ENCODE measurements at places on chromosomes 2 and 18.

GRCh38 chr2:102615620-102616436 lies 3.5 kb upstream of the SLC9A2 start:
- DNase-seq: no peak

GRCh38 chr2:112187805-112188596 lies 49.8 kb downstream of the FBLN7 start:
- DNase-seq: no peak

DNA sequence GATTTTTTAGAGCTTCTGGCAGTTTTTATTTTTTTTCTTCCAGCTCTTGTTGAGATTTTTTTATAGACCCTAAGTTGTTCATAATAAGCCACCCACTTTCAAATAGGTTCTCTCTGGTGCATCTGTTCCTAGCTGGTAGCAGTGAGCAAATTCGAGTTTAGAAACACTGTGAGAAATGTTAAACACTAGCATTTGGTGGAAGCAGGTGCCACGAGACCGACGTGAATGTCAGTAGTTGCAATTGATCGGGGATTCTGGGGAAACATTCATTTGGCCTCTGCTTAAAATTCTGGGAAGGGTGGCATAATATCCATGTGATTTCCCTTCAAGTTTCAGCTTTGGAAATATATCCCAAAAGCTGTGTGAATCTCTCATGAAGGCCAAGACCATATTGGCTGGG lies 435.0 kb downstream of the RNF144A start:
- DNase-seq: no peak

DNA sequence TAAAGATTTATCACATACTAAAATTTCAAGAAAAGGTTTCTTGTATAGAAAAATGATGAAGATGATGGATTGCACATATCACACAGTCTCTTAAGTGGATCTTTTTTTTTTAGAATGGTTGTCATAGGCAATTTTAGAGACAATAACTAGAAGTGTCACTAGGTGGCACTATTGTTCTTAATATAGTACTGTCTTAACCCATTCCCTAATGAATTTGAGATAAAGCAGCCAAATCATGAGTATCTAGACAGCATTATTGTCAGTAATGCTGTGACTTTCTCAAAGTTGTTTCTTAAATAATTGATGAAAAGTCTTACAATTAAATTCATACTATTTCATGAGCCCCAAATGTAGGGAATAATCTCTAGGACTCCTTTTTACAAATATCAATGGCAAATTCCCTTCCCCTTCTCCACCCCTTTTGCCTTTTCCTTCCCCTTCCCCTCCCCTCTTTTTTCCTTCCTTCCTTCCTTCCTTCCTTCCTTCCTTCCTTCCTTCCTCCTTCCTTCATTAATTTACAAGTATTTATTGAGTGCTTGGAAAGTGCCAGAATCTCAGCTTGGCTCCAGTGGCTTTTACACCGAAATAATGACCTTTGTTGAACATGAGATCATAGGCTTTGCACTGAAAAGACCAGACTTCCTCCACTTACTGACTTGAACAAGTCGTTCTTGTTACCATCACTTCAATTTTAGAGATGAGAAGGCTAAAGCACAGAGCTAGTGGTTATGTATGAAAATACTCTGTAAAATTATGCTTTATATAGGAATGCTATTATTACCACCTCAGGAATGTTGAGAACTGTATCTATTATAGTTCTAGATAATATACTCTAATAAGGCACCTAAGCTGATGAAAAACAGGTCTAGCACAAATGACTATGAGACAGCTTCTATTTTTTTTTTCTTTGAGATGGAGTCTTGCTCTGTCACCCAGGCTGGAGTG lies 19.8 kb downstream of the MYL12B start:
- peak; percentile 76 for DNase-seq

GRCh38 chr18:77323640-77324299 lies 74.1 kb downstream of the GALR1 start:
- DNase-seq: no peak

DNA sequence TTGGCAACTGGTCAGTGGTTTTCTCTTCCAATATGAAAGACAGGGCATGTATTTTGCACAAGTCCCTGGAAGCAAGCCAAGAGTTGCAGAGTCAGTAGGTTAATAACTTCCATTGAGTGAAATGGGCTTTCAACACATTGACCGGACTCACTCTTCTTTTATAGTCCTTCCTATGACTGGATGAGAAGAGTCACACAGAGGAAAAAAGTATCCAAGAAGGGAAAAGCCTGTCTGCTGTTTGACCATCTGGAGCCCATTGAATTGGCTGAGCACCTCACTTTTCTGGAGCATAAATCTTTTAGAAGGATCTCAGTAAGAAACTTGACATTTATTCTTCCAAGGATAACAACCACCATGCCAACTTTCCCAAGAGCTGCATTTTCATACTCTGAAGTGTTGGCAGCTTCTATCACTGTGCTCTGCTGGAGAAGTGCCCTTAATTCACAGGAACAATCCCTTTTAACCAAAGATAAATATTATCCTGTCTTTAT lies 45.4 kb downstream of the RASGRP3 start:
- peak; percentile 29 for DNase-seq

DNA sequence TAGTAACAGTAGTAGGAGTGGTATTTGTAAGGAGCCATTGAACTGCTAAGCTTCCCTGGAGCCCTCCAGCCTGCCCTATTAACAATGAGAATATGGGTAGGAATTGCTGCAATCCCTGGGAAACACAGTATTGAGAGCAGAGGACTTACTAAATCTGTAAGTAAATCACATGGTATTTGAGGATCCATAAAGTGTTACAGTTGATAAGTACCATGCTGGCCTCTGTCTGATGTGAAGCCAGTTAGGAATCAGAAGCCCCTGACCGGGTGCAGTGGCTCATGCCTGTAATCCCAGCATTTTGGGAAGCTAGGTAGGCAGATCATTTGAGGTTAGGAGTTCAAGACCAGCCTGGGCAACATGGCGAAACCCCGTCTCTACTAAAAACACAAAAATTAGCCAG lies 224.6 kb downstream of the C1D start:
- no peak for DNase-seq

GRCh38 chr2:122999258-122999657 lies 1025.8 kb upstream of the CNTNAP5 start:
- no peak for DNase-seq

- no peak for DNase-seq
Observed at GRCh38 chr18:50424877-50425690, 50.2 kb downstream of the SKA1 start.

GRCh38 chr2:173986805-173987204 lies 21.6 kb upstream of the SP3 start:
- DNase-seq: peak; percentile 77

GRCh38 chr2:191522478-191523120 lies 155.3 kb upstream of the NABP1 start:
- DNase-seq: no peak

DNA sequence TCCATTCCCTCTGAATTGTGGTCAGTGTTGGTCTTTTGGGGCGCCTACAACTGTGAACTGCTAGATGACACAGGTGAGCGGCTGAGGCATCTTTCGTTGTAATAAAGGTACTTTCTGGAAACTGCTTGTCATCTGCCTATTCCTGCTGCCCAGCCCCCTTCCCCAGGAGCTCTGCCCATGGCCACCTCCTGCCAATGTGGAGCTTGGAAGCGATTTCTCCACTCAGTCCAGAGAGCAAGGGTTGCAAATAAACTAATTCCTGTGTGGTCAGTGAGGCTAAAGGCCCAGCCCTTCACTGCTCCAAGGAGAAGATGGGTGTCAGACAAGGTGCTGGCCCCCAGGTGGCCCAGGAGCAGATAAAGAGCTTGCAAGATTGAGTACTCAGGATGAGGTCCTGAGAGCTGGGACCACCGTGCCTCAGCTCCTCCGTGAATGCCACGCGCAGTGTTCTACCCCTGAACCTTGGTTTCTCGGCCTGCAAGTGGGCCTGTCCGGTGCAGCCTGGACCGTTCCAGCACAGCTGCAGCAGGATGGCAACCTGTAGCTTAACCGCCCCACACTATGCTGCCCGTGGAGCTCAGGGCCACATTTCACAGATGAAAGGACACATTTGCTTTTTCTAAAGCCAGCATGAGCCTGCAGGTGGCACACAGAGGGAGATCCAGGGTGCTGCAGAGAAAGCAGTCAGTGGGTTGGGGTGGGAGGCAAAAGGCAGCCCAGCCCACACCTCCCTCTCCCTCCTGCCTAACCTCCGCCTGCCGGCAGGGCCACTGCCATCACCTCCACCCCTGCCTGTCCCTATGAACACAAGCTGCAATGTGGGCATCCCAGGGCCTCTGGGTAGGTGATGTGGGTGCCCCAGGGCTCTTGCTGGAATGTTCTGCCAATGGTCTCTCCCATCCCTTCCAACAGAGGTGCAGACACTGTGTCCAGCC lies 78.7 kb upstream of the OTOF start:
- no peak for DNase-seq

DNA sequence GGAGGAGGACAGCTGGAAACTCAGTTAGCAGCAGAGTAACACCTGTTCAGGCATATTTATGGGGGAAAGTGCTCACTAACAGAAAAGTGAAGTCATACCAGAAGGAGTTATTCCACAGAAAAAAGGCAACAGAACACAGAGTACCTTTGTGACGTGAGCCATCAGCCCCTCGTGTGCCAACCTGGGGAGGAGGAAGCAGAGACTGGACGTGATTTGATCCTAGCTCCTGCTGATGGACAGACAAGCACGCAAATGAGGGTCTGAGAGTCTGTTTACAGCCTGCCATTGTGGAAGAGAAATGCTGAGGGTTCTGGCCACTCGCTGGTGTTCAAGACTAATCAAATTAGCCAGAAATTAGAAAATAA lies 120.7 kb downstream of the ZNF521 start:
- DNase-seq: no peak

DNA sequence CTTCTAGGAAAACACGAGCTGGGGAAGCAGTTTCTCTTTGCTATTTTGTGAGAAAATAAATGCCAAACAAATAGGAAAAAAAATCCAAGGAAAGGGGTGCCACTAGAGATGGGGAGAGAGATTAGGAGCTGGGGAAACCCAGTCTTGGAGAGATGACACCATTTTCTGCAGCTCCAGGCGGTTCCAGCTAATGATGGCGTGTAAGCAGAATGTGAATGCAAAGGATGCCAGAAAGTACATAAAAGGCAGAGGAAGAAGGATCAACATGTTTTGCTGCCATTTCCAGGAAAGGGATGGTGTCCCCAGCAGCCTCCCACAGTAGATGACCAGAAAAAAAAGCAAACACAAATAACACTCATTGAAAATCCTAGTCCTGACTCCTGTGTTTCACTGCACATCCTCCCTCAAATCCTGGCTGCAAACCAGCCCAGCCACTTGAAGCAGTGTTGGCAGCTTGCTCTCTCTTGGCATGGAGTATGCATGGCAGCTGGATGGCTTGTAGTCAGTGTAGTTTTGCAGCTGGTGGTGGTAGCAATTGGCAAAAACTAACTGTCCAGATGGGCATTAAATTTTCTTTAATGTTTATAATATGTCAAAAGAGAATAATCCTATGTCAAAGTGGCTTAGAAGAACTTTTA lies 93.6 kb downstream of the FTCDNL1 start:
- peak; percentile 54 for DNase-seq

DNA sequence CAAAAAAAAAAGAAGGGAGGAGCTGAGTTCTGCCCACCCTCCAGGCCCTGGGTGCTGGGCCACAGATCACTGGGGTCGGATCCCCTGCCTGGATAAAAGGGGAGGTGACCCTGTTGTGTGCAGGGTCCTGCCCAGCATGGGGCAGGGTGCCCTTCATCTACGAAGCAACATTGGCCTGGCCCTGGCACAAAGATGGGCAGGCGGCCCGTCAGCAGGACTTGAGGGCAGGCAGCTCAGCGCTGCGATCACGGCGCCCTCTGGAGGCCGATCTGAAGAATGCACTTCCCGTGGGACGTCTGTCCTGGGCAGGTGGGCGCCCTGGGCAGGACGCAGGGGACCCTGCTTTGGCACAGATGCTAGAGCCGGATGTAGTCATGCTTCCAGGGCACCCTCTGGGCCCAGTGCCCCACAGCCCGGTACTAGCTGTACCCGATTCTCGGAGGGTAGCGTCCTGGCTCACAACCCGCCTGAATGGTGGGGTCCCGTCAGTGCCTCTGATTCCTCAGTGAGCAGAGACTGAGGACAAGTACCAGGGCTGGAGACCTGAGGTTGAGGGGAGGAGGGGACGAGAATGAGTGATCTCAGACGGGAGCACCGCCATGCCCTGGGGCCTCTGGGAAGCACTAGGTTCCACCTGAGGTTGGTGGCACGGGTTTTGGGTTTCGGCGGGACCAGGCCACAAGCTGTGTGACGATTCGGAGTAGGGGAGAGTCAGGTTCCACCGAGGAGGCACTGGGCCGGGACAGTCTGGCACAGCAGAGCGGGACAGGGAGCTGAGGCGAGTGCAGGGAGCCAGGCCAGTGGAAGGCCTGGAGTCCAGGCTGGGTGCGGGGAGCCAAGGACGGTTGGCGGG lies 18.0 kb downstream of the ARID5A start:
- peak; percentile 53 for DNase-seq

DNA sequence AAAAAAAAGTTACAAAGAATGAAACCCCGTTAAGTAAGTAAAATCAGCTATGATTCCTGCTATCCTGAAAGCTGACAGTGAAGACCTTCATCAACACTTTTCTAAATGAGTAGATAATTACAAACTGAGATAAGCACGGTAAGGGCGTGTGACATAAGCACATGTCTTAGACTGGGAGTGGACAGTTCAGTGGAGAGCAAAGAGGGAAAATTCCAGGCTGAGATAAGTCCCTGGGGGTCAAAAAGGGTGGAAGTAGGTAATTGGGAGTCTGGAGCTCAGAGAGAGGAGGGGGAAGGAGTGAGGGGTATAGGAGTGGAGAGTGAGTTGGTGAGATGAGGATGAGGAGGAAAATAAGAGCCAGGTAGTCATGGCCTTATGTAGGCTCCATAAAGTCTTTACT lies 4.4 kb upstream of the IL1A start:
- no peak for DNase-seq

DNA sequence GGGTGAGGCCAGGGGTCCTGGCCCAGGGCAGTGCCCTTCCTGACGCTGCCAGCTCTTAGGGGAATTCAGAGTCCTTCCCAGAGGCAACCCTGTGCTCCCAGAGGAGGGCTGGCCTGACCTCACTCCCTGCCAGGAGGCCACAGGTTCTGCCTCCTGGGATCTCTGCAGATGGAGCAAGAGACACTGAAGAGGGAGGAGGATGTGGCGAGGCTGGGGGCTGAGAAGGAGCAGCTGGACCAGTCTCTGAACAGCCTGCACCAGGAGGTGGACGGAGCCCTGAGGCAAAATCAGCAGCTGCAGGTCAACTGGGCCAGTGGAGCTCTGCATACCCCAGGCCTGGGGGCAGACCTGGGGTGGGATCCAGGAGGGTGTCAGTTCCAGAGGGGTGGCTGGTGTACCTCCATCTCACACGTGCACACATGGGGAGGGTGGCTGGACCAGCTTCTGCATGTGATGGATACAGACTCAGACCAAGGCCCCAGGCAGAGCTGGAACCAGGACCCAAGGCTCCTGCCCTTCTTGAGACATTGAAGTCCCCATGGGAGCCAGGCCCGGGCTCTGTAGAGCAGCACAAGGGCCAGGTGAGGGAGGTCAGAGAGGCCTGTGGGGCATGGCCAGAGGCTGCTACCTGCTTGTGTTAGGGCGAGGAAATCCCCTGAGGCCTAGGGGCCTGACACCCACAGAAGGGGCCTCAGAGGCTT lies 9.7 kb upstream of the SNED1 start:
- no peak for DNase-seq

DNA sequence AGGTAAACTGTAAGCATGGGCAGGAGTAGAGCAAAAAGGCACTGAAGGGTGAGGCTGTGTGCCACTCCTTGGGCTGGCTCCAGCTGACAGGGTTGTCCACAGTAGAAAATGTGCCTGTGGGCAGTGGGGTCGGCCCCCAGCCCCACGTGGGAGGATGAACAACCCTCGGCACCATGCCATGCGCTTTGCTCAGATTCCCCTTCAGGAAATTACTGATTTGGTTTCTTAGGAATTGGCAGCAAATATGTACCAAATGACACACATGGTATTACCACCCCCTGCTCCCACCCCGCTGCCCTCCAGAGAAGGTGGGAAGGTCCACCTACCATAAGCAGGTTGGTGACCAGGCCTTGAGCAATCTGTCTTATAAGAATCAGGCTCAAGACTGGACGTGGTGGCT lies 13.6 kb downstream of the ADCY3 start:
- DNase-seq: no peak

All from right lung (tissue), 10 donors.